GM12864 (cell line): ENCODE measurements at places on chromosomes 11 and 22.

GRCh38 chr11:78801161-78801884, 226.7 kb upstream of the NARS2 start:
- no peak for DNase-seq

GRCh38 chr22:37449331-37450001, 22.2 kb upstream of the ELFN2 start:
- DNase-seq: no peak

DNA sequence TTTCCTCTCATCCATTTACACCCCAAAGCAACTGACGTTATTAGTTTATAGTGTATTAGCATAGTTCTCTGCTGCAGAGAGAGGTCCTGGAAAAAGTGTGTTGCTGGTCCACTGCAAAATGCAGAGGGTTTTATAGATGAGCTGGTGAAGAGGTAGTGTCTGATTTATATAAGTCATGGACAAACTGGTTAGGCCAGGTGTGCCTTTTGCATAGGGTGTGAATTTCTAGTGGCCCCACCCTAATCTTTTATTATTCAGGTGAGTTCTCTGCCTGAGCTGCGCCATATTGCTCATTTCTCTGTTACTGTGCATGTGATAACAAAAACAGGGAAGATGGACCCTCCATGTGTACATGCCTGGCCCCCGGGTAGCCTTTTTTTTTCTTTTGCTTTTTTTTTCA, 43.1 kb upstream of the TRIM77 start:
- DNase-seq: no peak

DNA sequence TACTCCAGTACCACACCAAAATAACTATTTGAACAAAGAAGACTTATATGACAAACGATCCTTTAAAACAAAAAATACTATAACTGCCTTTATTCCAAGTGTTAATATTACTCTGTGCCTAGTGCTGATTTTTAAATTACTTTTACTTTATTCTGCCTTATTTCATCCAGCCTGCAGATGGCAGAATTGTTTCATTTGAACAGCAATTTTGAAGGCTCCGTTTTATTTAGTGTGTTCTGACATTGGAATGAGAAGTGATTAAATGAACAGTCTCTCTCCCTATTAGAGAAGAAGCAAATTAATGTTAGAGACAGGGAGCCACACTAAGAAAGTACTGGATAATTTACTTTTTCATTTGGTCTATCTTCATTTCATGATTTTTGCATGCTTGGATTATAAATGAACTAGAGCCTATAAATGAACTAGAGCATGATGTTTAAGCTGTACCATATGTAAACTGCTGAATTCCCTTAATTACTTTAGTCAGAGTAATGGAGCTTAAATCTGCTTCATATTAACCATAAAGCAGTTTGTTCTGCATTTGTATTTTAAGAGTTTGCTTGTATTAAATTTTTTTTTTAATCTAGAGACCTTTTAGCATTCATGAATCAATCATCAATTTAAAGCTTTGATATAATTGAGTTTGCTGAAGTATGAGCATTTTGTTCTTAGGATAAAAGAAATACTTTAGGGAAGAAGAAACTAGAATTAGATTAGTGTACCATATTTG, 9.8 kb downstream of the PDHX start:
- DNase-seq: no peak

- DNase-seq: no peak
Observed at GRCh38 chr22:49811020-49811791, 16.5 kb downstream of the BRD1 start.

DNA sequence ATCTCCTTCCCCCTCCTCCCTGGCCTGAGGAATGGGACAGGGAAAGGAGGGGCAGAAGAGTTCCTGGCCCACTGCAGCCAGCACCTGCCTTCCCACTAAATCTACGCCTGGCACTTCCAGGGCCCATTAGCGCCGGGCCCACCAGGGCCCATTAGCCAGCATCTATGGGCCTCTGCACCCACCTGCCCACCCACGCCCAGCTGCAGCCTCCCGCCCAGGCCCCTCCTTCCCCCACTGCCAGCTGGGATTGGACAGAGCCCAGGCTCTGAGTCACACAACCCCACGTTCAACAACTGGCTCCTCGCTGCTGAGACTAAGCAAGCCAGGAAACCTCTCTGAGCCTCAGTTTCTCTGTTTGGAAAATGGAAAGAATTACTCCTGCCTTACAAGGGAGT, 48.7 kb downstream of the CYTH4 start:
- no peak for DNase-seq

DNA sequence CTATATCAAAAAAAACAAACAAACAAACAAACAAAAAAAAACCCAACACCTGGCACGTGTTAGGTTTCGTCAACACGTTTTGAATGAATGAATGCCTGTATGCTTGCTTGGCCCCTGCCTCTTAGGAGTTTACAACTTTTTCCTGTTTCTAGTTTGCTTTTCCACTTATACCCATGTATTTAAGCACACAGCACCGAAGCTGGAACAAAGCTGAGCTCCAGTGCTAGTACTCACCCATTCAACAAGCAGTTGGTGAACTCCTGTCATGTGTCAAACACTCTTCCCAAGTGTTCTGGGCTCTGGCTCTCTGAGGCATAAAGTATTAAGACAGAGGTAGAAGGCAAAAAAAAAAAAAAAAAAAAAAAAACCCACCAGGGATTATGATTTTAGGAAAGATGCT, 599.3 kb downstream of the BUD13 start:
- no peak for DNase-seq

DNA sequence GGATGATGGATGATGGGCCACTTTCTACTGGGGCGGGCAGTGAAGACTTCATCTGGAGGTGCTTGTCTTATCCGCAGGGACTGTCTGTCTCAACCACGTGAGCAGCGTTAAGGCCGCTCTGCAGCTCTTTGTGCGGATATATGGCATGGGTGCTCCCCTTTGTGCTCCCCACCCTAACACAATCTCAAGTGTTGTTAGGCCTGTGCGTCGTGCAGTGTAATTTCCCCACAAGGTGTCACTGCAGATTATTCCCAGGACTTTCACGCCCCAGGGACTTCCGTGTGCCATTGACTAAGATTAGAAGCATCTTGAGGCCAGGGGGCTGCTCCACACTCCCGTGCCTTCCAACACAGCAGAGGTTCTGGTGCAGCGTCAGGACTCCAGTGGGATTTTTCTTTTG, 65.3 kb downstream of the TBC1D22A start:
- no peak for DNase-seq

DNA sequence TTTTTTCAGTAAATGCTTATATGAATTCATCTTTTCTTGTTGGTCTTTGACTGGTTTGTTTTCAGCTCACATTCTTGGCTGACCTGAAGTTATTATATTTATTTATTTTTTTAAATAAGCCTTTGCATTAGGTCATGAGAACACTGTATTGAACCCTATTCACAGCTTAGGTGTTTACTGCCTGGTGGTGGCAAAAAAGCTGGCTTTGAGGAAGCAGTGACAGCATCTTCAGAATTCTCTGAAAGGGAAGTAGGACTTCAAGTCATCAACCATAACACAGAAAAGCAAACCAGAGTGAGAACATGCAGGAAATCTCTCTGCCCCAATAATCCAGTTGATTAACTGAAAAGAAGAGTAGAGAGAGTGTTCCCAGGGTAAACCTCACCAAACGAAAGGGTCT, 30.3 kb upstream of the MMP13 start:
- DNase-seq: no peak

GRCh38 chr11:115944596-115944995, 440.4 kb upstream of the CADM1 start:
- DNase-seq: no peak

DNA sequence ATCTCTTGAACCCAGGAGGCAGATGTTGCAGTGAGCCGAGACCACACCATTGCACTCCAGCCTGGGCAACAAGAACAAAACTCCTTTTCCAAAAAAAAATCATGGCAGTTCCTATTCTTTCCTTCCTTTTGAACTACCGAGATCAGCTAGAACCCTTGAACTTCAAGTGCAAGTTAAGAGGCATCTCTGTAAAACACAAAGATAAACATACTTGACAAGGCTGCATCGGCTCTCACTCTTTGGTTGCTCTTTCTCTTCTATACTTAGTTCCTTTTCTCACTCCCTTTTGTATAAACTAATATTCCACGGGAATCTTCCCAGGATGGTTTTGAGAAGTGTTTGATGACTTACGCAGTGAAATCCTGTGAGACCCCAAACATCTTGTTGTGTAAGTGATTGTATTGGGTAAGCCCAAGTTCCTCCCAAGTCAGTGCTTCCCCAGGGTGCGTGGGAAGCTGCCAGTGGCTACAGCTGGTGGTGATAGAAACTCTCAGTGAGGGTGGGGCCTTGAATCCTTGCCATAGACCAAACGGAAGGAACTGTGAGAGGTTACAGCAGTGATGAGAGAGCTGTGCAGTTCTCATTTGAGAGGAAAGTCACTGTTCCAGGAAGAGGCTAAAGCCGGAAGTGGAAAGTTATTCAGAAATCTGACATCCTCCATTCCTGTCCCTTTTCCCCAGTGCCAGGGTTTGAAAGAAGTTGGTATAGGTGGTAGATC, 24.1 kb upstream of the CDC42EP2 start:
- DNase-seq: peak; percentile 39

- no peak for DNase-seq
Observed at GRCh38 chr11:64132191-64132771, 33.6 kb downstream of the MACROD1 start.

DNA sequence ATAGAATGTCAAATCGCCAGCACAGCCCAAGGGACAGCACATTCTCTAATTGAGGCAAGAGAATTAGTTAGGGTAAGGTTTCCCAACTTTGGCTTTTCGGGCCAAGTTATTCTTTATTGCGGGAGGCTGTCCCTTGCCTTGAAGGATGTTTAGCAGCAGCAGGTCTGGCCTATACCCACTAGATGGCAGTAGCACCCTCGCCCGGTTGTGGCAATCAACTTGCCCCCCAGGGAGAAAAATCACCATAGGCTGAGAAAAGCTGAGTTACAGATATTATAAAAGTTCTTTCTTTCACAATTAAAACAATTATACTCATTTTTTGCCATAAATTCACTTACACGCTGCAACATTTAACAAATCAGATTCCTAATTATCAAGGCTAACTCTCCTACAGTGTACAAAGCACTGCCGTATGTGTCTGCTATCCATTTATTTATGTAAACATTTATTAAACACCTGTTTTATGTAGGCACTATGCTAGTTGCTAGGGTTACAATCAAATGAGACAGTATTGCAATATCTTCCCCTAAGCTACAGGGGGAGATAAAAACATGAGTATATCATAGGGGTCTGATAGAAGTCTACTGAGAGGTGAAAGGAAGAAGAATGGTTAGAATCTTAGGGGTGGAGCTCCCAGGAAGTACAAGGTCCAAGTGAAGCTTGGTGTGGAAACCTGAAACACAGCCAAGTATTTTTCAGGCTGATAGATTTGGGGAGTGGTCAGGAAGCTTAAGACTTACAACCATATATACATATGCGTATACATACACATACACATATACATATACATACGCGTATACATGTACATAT, 452.3 kb downstream of the RAB38 start:
- DNase-seq: no peak

DNA sequence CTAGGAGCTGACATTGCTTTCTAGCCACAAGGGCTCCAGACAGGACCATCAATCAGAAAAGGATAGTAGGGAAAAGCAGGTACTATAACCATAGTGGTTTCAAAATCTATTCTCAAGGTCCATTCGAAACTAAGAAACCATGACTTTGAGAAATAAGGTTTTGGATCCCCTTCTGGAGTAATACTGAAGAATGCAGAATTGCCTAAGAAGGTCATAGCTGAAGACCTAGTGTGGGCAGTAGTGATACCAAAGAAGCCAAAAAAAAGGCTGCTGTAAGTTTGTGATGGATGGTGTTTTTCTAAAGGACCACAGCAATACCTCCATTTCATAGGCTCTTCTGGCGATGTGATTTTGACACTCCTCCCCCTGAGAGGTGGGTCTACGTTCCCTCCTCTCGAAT, 163.1 kb downstream of the MAML2 start:
- DNase-seq: no peak

DNA sequence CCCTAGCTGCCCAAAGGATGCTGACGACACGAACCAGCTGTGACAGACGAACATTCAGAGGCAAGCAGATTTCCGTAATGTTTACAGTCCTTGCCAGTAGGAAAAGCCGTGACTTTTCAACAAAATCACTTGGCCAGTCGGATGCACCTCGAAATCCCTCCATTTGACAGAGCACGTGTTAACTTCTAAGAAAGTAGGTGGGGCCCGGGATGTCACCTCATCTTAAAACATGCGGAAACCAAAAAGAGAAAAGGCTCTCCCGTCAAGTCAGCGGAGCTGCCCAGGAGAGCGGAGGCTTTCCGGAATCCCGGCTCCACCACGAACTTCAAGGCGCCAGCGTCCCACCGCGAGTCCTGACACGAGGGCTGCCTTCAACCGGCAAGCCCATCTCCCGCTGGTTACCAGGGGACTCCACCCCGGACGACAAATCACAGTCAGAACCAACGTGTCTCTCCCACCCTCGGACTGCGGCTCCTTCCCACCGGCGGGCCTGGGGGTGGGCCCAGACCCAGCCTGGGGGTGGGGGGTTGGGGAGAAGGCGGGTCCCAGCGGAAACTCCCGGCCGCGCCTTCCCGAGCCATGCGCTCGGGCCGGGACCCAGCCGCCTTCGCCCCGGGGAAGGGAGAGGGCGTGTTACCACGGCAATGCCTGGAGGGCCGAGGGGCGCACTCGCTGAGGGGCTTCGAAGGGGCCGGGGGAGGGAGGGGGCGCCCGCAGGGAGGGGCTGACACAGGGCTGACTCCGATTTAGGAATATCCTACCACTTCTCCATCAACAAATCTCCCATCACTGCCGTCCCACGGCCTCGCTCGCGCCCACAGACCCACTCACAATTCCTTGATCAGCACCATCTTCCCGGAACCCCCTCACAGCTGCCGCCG, 475 bp downstream of the PITPNB start:
- no peak for DNase-seq

DNA sequence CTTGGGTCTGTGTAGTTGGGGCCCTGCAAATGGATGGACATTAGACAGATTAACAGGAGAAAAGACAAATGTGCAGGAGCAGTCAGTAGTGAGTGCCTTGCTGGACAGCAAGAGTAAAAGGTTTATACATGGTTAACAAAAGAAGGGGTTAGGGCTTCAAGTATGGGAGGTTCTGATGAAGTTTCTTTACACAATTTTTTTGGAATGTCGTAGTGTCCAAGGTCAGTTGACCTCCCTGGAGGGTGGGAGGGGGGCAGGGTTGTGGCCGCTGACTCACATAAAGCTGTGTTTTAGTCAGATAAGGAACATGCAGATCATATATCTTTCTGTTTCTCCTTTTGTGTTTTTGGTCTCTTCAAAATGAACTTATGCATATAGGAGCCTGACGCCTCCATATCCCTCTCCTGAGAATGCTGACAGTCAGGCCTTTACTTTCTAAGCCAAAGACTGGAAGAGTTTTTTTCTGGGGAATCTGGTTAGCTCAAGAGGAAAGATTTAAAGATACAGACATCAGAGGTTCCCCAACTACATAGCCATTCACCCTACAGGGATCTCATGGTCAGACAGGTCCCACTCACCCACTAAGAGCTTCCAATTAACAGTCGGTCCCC, 134.3 kb downstream of the NECTIN1 start:
- DNase-seq: no peak

- DNase-seq: no peak
Observed at GRCh38 chr11:76665172-76665571, 5.4 kb downstream of the LRRC32 start.

DNA sequence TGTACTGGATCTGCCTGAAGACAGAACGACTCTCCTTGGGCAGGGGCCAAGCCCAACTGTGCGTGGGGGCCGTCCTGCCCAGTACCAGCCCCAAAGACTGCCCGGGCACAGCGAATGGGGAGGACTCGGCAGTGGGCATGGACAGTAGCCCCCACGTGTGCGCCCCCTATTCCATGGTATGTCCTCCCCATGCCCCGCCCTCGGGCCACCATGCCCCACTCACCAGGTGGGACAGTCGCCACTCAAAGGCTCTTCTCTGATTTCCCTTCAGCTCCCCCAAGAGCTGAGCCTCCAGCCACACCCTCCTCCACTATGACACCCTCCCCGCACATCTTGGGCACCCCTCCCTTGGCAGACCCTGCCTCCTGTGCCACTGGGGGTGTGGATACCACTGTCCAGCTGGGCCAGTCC, 43.5 kb downstream of the GNB1L start:
- DNase-seq: no peak
